ENCODE measurements at places on chromosomes 6 and 20.

DNA sequence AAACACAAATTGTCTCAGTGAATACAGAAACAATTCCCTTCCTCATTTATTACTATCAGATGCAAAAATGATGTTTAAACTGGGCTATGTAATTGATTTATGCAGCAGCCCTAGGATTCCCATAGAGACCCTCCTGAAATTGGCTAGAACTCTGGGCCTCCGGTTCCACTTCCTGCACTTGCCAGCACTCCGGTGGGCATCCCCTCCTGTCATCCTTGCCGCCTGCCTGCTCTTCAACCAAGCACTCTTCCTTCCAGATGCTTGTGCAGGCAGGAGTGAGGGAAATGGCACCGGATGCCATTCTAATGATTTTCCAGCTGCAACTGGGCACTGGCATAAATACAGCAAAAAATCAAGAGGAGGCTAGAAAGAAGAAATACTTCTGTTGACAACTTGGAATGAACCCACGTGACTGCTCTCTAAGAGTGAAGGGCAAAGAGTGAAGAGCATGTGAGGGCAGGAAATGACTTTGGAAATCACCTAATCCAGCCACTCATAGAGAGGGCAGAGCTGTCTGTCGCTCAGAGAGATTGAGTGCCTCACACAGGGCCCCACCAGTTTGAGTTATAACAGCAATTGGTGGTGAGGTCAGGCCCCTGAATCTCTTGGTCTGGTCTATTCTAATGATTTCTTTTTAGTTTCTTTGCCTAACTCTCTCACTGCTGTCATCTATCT, 3.7 kb upstream of the NEDD9 start:
- no peak for DNase-seq

DNA sequence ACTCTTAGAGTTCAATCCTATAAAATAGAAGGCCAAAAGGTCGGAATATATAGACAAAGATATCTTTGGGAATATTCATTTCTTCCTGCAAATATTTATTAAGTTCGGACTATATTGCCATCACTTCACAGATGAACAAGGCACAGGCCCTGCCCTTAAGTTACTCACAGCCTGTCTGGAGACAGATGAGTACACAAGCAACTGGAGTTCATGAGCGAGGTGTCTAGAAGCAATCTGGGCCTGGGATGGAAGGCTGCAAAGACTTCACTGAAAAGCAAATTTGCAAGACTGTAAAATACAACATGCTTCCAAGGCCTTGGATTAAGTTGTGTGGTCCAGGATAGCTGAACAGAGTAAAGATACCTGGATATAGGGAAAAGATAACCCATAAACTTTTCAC, 56.7 kb upstream of the CEP85L start:
- no peak for DNase-seq

- DNase-seq = no peak
Measured at GRCh38 chr6:133820208-133820607, 68.7 kb upstream of the TCF21 start.

DNA sequence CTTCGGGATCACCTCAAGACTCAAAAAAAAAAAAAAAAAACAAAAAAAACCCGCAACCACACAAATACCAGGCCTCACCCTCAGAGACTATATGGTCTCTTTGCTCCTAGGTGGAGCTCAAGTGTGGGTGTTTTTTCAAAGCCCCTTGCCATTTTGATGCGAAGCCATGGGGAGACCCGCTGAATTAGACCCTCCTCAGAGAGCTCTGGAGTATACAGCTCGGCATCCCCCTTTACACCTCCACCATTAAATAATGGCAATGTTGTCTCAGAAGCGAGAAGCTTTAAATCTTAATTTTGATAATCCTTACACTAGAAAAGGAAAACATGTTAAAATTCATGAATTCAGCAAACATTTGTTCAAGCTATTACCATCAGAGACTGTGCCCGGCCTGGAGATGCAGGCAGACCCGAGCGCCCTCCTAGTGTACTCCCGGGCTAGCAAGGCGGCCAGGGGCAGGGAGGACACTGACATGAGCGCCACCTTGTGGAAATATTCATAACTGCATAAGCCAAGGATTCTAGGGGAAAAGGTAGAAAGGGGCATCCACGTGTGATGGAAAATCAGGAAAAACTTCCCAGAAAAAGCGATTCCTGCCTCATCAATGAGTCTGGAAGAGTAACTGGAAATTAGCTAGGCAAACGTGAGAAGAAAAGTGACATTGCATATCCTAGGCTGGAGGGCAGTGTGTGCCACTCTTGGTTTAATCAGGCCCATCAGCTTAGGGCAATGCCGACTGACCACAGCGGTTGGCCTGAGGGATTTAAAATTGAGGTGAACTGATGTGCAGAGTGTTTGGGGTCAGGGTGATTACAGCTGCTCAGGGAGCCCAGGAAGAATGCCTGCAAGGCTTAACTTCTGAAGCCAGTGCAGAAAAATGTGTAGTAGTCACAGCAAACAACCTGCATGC, 72.5 kb downstream of the B3GAT2 start:
- DNase-seq = no peak

DNA sequence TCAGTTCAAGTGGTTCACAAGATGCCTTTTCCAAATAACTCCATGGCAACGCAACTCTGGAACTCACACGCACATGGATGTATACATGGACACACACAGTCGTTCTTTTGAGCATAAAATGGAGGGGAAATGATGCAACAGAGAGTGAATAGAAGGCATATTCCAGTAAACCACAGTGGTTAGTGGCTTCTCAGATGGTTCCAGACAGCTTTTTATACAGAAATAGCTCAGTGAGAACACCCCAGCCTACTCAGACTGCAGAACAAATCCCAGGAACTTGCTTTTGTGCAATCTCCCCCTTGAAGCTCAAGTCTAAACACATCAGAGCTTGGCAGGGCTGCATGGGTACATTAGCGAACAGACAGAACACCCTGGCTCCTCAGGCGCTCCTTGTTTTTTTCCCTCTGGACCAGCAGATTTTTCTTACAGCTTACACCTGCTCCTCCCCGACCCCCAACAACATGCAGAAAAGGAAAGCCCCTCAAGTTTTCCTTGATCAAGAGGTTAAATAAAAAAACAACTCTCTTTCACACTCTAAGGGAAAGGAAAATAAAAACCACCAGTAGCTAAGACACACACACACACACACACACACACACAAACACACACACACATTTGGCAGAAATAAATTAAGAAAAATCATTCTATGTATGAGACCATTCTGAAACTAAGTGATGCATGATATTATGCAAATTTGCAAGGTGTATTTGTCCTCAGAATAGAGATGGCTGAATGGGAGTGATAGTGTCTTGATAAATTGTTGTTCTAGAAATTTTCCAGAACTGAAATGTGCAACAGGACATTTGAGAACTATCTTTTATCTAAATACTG, 51.2 kb upstream of the RANBP9 start:
- peak; percentile 30 for DNase-seq

DNA sequence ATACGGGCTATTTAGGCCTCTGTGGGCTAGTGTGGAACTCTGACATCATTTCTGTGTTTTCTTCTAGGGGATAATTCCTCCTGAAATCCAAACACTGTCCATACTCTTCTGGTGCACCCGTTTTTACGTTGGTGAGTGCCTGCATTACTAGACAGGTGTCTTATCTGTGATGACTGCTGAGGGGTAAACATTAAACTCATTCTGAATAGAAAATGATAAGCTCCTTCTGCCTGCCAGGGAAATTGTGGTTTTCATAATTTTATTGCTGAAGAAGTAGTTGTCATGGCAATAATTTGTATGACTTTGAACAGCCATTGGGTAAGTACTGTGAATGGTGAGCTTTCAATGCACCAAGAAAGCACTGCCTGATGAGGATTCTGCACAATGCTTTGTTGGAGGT, 705.6 kb downstream of the UTRN start:
- DNase-seq = no peak

- DNase-seq = no peak
Measured at GRCh38 chr20:14415467-14415866, 78.1 kb upstream of the FLRT3 start.

GRCh38 chr6:142380626-142381025, 78.8 kb downstream of the ADGRG6 start:
- no peak for DNase-seq

- no peak for DNase-seq
Measured at GRCh38 chr20:41480054-41480770, 113.6 kb upstream of the EMILIN3 start.

- no peak for DNase-seq
Measured at GRCh38 chr6:48233063-48233462, 122.1 kb upstream of the PTCHD4 start.

DNA sequence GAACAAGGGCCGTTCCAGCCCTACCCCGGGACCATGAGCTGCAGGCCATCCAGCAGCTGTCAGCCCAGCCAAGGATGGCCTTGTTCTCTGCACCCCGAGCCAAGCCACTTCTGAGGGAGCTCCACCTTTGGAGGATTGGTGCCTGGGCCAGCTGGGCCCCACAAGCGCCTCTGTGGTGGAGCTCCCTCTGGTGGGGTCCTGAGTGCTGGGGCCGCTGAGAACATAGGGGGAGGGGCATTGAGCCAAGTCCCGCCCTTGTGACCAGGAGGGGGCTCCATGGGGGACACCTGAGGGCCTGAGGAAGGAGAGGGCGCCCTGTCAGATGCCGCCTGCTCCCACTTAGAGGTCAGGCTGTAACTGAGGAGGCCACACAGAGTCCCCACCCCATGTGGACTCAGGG, 43.2 kb downstream of the YTHDF1 start:
- DNase-seq = no peak

- DNase-seq = no peak
Measured at GRCh38 chr6:163192591-163192990, 221.9 kb upstream of the QKI start.

DNA sequence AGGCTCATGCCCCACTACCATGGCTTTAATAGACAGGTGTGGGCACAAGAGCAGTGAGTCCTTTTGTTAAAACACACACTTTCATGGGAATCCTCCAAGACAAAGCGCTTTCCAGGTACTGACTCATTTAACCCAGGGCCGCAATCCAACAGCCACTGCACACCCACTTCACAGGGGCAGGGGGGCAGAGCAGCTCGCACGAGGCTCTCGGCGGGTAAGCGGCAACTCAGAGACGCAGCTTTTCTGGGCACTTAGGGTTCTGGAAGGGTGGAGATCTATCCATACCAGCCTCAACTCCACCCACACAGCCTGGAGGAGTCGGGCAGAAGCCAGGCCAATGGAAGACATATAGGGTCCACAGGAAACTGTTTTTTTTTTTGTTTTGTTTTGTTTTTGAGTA, 28.6 kb downstream of the PSMG4 start:
- DNase-seq = no peak

DNA sequence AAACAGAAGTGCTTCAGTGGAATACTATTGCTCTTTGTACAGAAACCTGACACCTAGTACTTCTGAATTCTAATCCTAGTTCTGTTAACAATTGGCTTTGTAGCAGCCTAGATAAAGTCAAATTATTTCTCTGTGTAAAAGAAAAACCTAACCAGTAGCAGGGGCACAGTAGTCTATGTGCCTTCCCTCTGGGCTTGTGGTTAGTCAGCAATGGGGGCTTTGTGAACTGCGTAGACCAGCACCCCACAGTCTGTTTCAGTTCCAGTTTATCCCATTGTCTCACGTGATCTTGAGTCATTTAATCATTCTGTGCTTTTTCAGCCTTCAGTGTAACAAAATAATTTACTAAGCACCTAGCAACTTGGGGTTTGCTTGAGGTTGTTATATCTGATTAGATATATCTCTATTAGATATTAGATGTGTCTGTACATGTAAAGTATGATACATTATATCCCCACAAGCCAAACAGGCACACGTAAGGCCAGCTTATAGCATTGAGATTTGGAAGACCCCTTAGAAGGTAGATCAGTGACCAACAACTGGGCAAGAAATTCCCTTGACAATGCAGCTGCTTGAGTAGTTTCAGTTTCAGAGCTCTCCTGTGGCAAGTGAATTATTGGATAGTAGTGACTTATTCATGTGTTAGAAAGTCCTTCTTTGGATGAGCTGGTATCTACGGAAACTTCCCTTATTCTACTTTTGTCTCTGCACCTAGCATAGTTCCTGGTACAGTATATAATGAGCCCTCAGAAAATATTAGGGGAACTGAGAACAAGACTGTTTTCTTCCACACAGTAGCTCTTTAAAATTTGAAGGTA, 27.9 kb upstream of the CCR6 start:
- no peak for DNase-seq

DNA sequence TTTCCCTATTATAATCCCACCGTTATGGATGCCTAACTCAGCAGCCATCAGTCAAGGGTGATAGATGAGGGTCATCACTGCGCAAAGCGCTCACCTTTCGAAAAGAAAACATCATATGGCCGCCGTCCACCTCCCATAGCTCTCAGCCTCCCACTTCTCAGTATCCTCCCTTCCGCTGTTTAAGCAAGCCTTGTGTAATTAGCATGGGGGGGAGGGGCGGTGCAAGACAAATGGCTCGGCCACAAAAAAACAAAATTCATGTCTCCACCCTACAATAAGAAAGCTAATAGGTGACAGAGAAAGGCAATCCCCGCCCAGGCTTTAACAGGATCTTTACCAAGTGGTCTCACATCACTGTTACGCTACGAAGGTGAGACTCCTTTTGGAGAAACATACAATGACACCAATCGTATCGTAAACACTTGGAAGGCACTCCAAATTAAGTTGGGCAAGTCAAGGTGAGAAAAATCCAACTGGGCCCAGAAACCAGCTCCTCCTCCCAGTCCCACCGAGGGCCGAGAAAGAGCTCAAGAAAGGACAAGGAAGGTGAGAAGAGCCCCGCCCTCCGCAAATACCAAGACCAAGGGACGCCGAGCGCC, 645 bp downstream of the DDX39B start:
- DNase-seq = no peak

GRCh38 chr6:165308926-165309731, at the start of gene C6orf118:
TSS of gene C6orf118 (minus strand) at chr6:165309605. CDS start at chr6:165309586, 19 bp downstream.
- DNase-seq = no peak
